ENCODE measurements at places on chromosomes 3 and 15. TPM values are rescaled to one million over a fixed set of nuclear protein-coding genes. Genes with fewer than 3 reads are reported as not detected.

The ERC2 gene
- not detected for total RNA-seq

The COLQ gene
- total RNA-seq = 0.80 TPM

The GLCE gene
- total RNA-seq = 20.0 TPM

The KCNMB2 gene
- not detected for total RNA-seq

The EOMES gene
- total RNA-seq = 0.95 TPM

The SFMBT1 gene
- 9.2 TPM for total RNA-seq

The GNAT1 gene
- total RNA-seq = not detected

The PARP3 gene
- total RNA-seq = 9.3 TPM

The SLC2A2 gene
- total RNA-seq = not detected

The SLC7A14 gene
- total RNA-seq = not detected
